Heart right ventricle (tissue), 16 donors: ENCODE measurements at places on chromosomes 5 and 9. TPM values are rescaled to one million over a fixed set of nuclear protein-coding genes. Genes with fewer than 3 reads are reported as not detected.

The FAM151B gene
- 1.4 TPM for total RNA-seq

The TLE1 gene
- 11.0 TPM for total RNA-seq

The SLC6A18 gene
- not detected for total RNA-seq

The STPG3 gene
- total RNA-seq, result not detected

The F2RL1 gene
- 0.96 TPM for total RNA-seq

- H3K4me3 ChIP-seq, result no peak overlapping the region
- no peaks in the 10 kb centered on the region for H3K36me3 ChIP-seq
- no peaks in the 10 kb centered on the region for H3K27me3 ChIP-seq
- H3K4me1 ChIP-seq, result peaks cover 16% of the 10 kb centered on the region
- no peak for DNase-seq
- no peak overlapping the region for H3K27ac ChIP-seq
These were observed 484.0 kb downstream of the ZNF608 start for GRCh38 chr5:124262470-124262869.

DNA sequence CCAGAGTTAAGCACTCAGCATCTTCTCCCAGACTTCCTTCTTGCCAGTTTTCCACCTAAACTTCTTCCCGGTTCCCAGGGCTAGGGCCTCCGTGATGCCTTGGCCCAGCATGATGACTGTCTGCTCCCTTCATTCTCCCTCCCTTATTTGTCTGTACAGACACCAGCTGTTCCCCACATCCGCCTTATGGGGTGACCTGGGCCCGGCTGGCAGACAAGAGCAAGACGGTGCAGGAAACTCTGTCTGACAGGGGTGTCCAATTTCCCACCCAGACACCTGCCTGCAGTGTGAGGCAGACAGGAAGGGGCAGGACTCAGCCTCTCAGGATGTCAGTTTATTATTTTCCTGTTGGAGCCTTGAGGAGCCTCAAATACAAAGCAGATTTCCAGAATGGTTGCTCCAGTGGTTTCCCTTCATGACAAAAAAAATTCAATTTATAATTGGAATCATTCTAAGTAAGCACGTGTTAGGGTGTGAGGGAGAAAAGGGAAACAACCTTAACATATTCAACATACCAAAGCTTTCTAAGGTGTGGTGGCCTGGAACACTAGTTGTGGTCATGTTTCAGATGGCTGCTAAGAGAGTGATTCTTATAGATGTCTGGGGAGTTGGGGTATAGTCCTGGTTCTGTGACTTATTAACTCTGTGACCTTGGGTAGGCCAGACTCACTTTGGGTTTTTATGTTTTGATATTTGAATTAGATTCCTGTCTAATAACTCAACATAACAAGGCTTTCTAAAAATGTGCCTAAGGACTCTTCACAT, 234.5 kb downstream of the PAPPA start:
- no peak for DNase-seq
- no peaks in the 10 kb centered on the region for H3K36me3 ChIP-seq
- H3K4me1 ChIP-seq, result no peaks in the 10 kb centered on the region
- H3K27me3 ChIP-seq, result no peaks in the 10 kb centered on the region
- H3K27ac ChIP-seq, result no peak overlapping the region

- no peak for DNase-seq
- no peaks in the 10 kb centered on the region for H3K4me1 ChIP-seq
- peaks cover 63% of the 10 kb centered on the region for H3K36me3 ChIP-seq
- no peak overlapping the region for H3K4me3 ChIP-seq
- no peaks in the 10 kb centered on the region for H3K27me3 ChIP-seq
These were observed 20.4 kb downstream of the ZBTB5 start for GRCh38 chr9:37444890-37445289.

GRCh38 chr9:113359385-113359784, 10.0 kb downstream of the BSPRY start:
- H3K4me1 ChIP-seq, result no peaks in the 10 kb centered on the region
- DNase-seq, result no peak
- H3K27ac ChIP-seq, result no peak overlapping the region
- no peaks in the 10 kb centered on the region for H3K36me3 ChIP-seq
- no peaks in the 10 kb centered on the region for H3K27me3 ChIP-seq
- no peak overlapping the region for H3K4me3 ChIP-seq

DNA sequence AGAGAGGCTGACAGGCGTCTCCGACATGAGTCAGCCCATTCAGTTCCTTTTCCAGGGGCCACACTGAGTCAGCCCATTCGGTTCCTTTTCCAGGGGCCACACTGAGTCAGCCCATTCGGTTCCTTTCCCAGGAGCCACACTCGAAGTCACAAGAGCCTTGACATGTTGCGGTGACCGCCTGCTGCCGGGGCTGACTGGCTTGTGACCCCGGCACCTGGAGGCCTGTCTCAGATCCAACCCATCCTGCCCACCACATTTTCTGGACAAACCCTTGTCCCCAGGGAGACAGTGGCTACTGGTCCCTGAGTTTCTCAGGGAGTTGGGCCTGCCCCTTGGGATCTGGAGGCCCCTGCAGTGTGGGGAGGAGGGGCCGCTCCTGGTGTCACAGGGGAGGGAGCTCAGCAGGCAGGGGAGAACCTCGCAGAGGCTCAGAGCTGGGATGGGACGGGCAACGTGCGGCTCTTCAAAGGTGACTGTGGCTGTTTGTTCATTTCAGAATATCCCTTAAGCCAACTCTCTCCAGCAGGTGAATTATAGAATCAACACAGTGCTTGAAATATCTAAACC, 40.5 kb upstream of the LPCAT1 start:
- no peak overlapping the region for H3K4me3 ChIP-seq
- H3K27me3 ChIP-seq, result no peaks in the 10 kb centered on the region
- H3K27ac ChIP-seq, result no peak overlapping the region
- no peaks in the 10 kb centered on the region for H3K36me3 ChIP-seq
- peak; percentile 29 for DNase-seq

DNA sequence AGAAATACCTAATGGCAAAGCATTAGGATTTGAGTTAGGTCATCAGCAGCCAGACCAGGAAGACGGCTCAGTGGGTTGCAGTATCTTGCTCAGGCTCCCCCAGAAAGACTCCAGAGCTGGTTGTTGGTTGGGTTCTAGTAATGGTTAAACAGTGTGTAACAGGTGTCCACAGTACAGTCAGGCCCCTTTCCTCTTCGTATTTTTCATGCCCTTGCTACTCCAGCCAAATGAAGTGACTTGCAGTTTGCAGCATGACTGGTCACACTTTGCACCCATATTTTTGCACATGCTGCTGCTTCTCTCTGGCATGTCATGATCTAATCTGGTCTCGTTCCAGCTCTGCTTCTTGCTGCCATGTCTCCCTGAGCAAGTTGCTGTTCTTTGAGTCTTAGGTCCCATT, 60.6 kb upstream of the TRPC7 start:
- peaks cover under 1% of the 10 kb centered on the region for H3K27me3 ChIP-seq
- H3K4me1 ChIP-seq, result no peaks in the 10 kb centered on the region
- H3K27ac ChIP-seq, result no peak overlapping the region
- DNase-seq, result no peak
- no peak overlapping the region for H3K4me3 ChIP-seq

- no peak for DNase-seq
- H3K36me3 ChIP-seq, result no peaks in the 10 kb centered on the region
- no peak overlapping the region for H3K4me3 ChIP-seq
- no peaks in the 10 kb centered on the region for H3K27me3 ChIP-seq
These were observed 34.1 kb downstream of the WHRN start for GRCh38 chr9:114471157-114471556.

GRCh38 chr9:89483592-89484474, 14.1 kb downstream of the SEMA4D start:
- no peaks in the 10 kb centered on the region for H3K4me1 ChIP-seq
- peak; percentile 38 for DNase-seq
- no peak overlapping the region for H3K27ac ChIP-seq
- no peaks in the 10 kb centered on the region for H3K27me3 ChIP-seq
- H3K4me3 ChIP-seq, result peak overlapping the region; percentile 39
- H3K36me3 ChIP-seq, result no peaks in the 10 kb centered on the region

DNA sequence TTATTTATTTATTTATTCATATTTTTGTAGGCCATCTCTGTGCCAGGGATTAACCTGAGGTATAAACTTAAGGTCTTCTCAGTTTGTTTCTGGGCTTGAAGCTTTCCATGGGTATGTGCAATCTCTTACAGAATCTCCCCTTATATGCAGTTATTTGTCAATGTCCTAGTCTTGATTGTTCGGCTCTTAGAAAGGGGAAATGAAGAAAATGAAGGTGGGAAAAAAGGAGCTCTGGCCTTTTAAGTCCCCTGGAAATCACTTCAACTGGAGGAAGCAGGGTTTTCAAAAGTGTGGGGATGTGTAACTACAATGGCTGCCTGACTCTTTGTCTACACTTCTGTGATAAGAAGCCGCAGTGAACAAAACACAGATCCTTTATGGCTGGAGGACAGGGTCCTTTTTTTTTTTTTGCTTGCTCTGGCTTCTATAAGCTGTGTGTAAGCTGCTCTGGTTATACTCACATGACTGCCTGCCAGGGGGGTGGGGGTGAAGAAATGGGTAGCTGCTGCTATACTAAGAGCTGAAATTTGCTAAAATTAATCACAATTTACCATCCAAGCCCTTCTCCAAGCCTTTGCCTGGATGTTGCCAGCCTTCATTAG, 33.7 kb downstream of the CENPP start:
- DNase-seq, result no peak
- H3K27me3 ChIP-seq, result no peaks in the 10 kb centered on the region
- no peaks in the 10 kb centered on the region for H3K4me1 ChIP-seq
- H3K27ac ChIP-seq, result no peak overlapping the region
- H3K4me3 ChIP-seq, result no peak overlapping the region

GRCh38 chr5:153831973-153832372, 206.7 kb downstream of the FAM114A2 start:
- DNase-seq, result no peak
- H3K27ac ChIP-seq, result no peak overlapping the region
- H3K27me3 ChIP-seq, result no peaks in the 10 kb centered on the region
- H3K4me1 ChIP-seq, result no peaks in the 10 kb centered on the region
- no peaks in the 10 kb centered on the region for H3K36me3 ChIP-seq
- no peak overlapping the region for H3K4me3 ChIP-seq

DNA sequence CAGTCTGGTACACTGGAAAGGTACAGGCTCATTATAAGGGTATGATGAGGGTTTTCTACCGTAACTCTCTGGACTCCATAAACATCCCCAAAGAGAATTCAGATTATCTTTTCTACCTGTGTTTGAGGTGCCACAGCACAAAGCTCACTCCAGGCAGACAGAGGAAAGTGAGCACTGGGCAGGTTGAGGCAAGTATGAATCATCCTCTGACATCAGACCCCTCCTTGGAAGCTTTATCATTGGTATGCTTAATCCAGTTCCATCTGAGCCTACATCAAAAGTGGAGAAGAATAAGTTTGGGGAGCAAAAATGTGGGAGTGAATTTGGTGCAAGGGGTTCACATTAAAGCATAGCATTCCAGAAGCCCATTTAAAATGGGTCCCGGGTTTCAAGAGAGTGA, 21.7 kb downstream of the C9orf152 start:
- H3K36me3 ChIP-seq, result no peaks in the 10 kb centered on the region
- H3K27ac ChIP-seq, result no peak overlapping the region
- DNase-seq, result no peak
- H3K4me1 ChIP-seq, result no peaks in the 10 kb centered on the region
- H3K27me3 ChIP-seq, result no peaks in the 10 kb centered on the region
- no peak overlapping the region for H3K4me3 ChIP-seq

DNA sequence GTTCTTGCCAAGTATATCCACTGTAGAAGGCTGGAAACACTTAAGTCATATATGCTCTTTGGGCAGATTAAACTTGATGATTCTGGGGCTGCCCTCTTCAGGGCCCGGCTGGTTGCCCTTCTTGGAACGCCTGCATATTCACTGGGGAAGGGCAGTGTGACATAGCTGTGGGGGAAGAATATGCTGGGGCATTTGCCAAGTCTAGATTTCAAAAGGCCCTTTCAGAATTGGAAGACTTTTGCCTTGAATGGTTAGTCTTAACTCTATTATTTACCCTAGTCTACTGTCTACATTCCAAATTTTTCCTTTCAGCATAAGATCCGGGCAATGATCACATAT, 161.2 kb upstream of the PITX1 start:
- H3K27ac ChIP-seq, result no peak overlapping the region
- no peaks in the 10 kb centered on the region for H3K27me3 ChIP-seq

- H3K27me3 ChIP-seq, result no peaks in the 10 kb centered on the region
- DNase-seq, result no peak
- no peak overlapping the region for H3K4me3 ChIP-seq
These were observed 16.7 kb downstream of the COL15A1 start for GRCh38 chr9:98960409-98960808.

GRCh38 chr5:122608222-122608621, 166.7 kb upstream of the SNX2 start:
- DNase-seq, result no peak
- H3K4me3 ChIP-seq, result no peak overlapping the region
- H3K27me3 ChIP-seq, result no peaks in the 10 kb centered on the region
- no peaks in the 10 kb centered on the region for H3K36me3 ChIP-seq
- no peaks in the 10 kb centered on the region for H3K4me1 ChIP-seq

- no peak overlapping the region for H3K27ac ChIP-seq
- H3K36me3 ChIP-seq, result no peaks in the 10 kb centered on the region
- H3K4me3 ChIP-seq, result no peak overlapping the region
- H3K4me1 ChIP-seq, result no peaks in the 10 kb centered on the region
These were observed 142.8 kb upstream of the ALDH1B1 start for GRCh38 chr9:38249587-38250210.

DNA sequence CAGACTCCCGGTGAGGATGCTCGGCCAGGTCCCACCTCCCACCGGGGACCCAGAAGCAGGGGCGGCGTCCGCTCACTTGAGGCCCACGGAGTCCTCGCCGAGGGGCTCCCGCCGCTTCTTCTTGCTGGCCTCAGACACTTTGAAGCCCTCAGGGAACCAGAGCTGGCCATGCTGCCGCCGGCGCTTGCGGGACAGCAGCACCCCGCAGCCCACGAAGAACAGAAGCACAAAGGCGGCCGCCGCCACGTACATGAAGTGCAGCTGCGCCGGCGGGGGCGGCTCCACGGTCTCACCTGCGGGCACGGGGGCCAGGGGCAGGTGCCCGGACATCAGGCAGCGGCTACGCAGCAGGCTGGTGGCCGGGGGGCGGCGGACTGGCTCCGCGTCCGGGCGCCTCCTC, 19.4 kb upstream of the SEC16A start:
- peaks cover 17% of the 10 kb centered on the region for H3K36me3 ChIP-seq
- no peak overlapping the region for H3K27ac ChIP-seq
- no peak overlapping the region for H3K4me3 ChIP-seq
- no peak for DNase-seq
- H3K27me3 ChIP-seq, result no peaks in the 10 kb centered on the region
- H3K4me1 ChIP-seq, result no peaks in the 10 kb centered on the region
